Stimulated activated CD4-positive, alpha-beta T cell treated with anti-CD3 and anti-CD28 coated beads, Interleukin-2, amount 100 ng/mL, for 24 hours (primary cell): ENCODE measurements at places on chromosomes 5 and 9.

GRCh38 chr9:22009506-22009867 is 382 bp upstream of the CDKN2B start:
- DNase-seq, result no peak

DNA sequence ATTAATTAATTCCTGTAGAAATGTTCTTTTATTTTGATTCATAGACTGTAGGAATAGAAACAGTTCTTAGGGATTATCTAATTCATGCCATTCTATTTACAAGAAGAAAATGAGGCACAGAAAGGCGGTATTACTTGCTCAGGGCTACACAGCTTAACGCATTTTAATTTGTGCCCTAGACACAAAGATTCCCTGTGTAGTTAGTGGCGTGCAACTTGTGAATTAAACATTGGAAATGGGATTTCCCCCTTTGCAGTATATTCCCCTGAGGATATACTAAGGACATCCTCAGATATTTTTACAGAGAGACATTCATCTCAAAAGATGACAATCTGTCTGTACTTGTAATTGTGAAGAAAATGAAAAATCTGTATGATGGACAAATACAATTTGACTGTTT is 108.1 kb downstream of the SGCD start:
- DNase-seq, result no peak

DNA sequence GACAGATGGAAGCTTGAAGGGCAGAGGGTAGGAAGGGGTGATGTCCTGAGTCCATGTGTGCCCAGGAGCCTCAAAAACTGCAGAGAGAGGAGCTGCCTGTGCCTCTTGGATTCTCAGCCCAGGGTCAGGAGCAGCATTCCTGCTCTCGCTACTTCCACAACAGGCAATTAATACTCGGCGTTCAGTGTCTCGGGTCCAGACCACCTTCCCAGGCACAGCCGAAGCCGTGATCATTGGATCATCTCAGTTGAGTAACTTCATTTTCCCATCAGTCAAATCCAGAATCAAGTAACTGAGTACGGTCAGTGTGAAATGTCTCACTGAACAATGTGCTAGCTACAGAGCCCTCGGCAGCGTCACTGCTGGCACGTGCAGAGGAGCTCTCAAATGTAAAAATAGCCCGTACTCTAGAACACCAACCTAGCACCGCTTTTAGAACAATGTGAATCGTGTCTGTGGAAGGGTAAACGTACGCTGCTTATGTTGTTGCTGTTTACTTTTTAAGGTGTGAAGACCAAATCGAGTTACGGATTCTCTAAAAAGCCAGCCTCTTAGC is 63.5 kb upstream of the IRX4 start:
- no peak for DNase-seq

DNA sequence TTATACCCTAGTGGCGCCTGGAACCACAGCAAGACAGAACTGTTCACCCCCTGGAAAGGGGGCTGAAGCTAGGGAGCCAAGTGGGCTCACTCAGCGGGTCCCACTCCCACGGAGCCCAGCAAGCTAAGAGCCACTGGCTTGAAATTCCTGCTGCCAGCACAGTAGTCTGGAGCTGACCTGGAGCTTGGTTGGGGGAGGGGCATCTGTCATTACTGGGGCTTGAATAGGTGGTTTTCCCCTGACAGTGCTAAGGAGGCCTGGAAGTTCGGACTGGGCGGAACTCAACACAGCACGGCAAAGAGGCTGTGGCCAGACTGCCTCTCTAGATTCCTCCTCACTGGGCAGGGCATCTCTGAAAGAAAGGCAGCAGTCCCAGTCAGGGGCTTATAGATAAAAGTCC is 19.5 kb downstream of the BTNL3 start:
- no peak for DNase-seq

- no peak for DNase-seq
These were observed 324.6 kb downstream of the TMEM232 start for GRCh38 chr5:110401881-110402280.

- no peak for DNase-seq
These were observed 277.6 kb downstream of the EBF1 start for GRCh38 chr5:158822099-158822498.

- DNase-seq, result no peak
These were observed 50.4 kb downstream of the PPIC start for GRCh38 chr5:122985954-122986721.

DNA sequence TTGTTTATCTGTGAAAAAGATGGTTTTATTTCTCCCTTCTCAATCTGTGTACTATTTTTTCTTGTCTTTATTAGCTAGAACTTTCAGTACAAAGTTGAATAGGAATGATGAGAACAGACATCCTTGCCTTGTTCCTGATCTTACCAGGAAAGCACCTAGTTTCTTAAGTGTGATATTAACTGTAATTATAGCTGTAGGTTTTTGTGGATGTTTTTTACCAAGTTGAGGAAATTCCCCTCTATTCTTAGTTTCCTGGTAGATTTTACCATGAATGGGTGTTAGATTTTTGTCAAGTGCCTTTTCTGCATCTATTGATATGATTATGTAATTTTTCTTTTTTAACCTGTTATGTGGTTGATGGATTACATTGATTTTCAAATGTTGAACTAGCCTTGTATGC is 68.7 kb downstream of the KCNN2 start:
- DNase-seq, result no peak

DNA sequence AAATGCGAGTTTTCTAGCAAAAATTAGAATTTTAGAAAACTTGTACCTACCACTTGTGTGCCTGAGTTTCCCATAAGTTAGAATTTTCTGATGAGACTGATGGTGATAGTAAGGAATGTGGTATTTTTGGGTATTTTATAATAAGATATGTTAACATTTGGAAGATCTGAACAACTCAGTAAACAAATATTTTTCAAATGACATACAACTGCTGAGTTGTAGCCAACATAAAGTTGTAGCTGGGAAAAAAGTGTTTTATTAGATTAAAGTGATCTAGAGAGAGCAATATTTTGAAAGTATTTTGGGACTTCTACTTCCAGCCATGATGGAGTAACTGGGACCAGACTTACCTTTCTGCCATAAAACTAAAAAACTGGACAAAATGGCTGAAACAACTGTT is 37.9 kb downstream of the GEMIN5 start:
- no peak for DNase-seq

DNA sequence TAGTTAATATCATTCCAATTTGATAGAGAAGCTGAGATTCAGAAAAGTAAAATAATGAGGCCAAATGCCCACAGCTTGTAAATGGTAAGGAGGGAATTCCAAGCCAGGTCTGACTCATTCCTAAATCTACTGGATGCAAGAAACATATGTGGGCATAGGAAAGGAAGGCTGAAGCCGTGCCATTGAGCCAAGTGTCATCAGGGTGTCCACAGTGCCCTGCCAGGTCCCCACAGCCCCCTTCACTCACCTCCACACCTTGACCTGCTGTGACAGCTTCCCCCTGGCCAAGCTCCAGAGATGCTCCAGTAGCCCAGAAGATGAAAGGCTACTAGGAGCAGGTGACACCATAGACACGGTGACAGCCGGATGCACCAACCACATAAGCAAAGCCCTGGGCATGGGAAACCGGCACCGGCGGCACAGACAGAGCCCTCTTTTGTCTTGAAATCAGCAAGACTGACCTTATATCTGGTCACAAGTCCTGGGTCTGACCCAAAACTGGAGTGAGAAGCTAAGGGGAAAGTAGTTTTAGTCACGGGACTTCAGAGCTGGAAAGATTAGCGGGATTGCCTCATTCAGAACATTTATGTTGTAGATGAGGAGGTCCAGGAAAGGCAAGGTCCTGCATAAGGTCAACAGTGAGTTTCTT is 20.1 kb upstream of the FAT2 start:
- DNase-seq, result no peak

- no peak for DNase-seq
These were observed 262.8 kb upstream of the CDH6 start for GRCh38 chr5:30930736-30931135.

DNA sequence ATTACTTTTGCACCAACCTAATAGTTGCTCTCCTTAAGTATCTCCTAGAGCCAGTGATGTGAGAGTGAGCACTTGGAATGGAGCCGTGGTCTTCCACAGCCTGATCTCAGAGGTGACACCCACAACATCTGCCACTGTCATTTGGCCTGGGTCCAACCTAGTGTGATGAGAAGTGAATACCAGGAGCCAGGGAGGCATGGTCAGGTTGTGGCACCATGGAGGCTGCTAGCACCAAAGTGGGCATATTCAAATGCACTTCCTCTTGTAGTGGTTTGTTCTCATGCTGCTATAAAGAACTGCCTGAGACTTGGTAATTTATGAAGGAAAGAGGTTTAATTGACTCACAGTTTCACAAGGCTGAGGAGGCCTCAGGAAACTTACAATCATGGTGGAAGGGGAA is 22.6 kb upstream of the CEP72 start:
- DNase-seq, result no peak

DNA sequence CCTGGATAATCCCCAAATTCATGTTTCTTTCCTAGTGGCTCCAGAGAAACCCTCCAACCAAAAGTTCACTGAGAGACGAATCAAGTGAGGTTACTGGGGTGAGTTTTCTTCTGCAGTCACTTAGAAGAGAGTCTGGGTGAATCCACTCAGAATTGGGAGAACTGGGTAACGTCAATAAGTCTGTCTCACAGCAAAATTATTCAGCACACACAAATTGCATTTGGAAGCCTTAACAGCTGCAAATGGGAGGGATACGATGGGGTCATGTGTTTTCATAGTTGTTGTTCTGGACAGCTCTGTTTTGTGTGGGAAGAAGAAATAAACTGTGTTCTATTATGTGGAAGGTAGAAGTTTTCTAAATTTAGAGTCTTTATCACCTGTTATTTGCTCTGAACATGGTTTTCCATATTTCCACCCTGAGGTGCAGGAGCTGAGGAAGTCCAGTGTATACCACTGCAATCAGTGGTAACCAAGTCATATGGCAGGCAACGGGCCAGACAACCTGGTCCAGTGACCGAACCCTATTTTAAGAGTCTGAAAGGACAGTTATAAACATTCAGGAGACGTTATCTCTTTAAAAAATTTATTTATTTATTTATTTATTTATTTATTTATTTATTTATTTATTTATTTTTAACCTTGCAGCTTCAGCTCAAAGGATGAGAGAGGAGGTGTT is 21.9 kb downstream of the MARCHF3 start:
- DNase-seq, result no peak

GRCh38 chr9:4640027-4640426 is 22.1 kb upstream of the PLPP6 start:
- peak; percentile 34 for DNase-seq

- DNase-seq, result no peak
These were observed 98.6 kb downstream of the AOPEP start for GRCh38 chr9:94824913-94825610.

DNA sequence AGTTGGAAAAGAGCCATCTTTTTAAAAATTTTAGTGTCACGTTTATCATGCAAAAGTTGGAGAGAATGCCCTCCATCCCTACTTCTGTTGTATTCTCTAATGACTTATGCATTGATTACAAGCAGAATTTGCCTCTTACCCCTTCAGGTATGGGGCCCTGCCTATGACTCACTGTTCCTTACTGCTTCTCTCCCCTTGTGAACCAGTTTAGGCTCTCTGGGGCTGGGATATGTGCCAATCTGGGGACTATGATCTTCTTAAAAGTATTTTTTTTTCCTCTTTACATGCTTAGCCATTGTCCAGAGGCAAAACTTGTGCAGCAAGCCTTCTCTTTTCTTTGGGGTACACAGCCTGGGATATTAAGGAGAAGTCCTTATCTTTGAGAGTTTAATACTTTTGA is 37.4 kb downstream of the CAMK4 start:
- DNase-seq, result no peak

GRCh38 chr9:132647806-132648205 is 22.0 kb downstream of the DDX31 start:
- DNase-seq, result no peak

DNA sequence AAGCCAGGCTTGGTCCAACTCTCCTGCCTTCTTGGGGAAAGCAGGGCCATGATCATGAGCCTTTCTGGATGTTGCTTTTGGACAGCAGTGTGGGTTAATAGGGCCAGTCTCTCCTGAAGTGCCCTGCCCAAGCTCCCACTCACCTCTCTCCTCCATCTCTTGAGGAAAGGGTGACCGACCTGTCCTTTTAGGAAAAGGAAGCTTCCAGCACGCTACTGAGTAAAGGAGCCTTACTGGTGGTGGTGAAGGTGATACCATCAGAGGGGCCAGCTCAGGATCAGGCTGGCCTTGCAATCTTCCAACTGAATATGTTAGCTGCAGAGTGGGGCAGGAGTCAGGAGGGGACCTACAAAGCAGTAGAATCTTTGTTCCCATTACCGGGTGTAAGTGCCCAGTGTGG is 2.2 kb upstream of the RGS3 start:
- peak; percentile 8 for DNase-seq

GRCh38 chr9:38435521-38435920 is 11.3 kb upstream of the IGFBPL1 start:
- DNase-seq, result no peak

- DNase-seq, result no peak
These were observed 9.7 kb downstream of the PCDH1 start for GRCh38 chr5:141868541-141868940.

DNA sequence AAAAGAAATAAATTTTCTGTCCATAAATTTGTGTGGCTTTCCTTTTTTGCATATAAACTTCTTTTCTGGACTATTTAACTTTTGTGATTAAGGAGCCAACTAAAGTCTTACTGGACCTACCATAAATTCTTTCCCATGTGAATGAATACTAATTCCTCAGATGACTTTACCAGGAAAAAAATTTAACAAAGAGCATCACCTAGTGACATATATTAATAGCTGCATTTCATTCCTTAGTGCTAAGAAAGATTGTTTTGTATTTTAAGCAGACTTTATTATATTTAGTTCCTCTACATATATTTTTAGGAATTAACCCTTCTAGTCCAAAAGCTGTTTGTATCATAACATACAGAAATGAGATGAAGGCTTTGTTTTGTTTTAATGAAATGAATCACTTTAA is 64.4 kb downstream of the C9orf85 start:
- DNase-seq, result no peak

GRCh38 chr9:89418882-89419640 is 78.9 kb downstream of the SEMA4D start:
- peak; percentile 73 for DNase-seq

GRCh38 chr9:98432960-98433359 is 177.5 kb upstream of the TBC1D2 start:
- no peak for DNase-seq

- no peak for DNase-seq
These were observed 42.7 kb upstream of the CEP72 start for GRCh38 chr5:569358-569867.

DNA sequence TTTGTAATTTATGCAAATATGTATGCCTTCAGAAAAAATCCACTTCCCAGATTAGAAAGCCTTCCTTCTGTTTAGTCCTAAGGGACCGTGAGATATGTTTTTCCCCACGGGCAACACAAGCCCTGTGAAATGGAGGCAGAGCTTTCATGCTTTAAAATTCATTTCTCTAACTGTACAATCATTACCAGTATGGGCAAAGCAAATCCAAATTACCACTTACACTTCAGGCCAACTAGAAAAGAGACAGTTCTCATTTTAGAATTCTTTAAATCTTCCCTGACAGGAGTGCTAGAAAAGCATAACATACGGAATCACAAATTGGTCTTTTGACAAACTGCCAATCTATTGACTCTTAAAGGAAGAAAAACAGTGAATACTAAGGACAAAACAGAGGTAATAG is 20.5 kb upstream of the TNPO1 start:
- no peak for DNase-seq
